ENCODE measurements at places on chromosomes 16 and 17.

- DNase-seq: no peak
Measured at GRCh38 chr17:51091635-51092034, 29.0 kb downstream of the SPAG9 start.

DNA sequence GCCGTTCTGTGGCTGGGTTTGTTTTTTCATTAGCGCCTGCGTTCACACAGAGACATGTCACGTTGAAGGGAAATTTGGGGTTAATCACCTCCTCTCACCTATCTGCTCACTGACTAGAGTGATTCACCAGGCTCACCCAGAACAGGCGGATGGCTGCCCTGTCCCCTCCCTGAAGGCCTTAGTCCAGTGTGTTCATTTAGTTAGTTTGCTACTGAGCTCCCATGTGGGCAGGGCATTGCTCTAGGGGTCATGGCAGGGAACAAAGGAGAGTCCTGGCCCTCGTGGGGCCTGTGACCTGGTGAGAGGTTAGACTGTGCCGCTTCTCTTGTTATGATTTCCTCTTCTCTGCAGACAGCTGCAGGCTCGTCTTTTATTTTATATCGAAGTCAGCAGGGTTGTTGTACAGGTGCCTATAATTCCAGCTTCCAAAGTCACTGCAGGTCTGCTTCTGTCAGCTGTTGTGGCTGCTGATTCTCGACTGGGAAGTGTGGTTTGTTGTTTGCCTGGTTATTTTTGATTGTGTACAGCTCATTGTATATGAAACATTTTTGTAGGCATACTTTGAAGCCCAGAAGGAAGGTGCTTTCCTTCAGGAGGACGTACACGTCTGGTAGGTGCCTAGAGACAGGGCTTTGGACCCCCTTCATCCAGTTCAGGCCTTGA lies 73.4 kb upstream of the GSE1 start:
- DNase-seq: no peak

DNA sequence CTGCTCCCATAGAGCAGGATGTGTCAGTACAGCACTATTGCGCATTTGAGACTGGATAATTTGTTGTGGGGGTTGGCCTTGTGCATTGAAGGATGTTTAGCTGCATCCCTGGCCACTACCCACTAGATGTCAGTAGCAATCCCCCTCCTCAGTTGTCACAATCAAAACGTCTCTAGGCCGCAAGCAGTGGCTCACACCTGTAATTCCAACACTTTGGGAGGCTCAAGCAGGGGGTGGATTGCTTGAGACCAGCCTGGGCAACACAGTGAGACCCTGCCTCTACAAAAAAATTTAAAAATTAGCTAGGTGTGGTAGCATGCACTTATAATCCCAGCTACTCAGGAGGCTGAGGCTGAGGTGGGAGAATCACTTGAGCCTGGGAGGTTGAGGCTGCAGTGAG lies 48.4 kb downstream of the CENPV start:
- DNase-seq: peak; percentile 60

GRCh38 chr17:628089-628941 lies 86.3 kb downstream of the VPS53 start:
- DNase-seq: no peak

DNA sequence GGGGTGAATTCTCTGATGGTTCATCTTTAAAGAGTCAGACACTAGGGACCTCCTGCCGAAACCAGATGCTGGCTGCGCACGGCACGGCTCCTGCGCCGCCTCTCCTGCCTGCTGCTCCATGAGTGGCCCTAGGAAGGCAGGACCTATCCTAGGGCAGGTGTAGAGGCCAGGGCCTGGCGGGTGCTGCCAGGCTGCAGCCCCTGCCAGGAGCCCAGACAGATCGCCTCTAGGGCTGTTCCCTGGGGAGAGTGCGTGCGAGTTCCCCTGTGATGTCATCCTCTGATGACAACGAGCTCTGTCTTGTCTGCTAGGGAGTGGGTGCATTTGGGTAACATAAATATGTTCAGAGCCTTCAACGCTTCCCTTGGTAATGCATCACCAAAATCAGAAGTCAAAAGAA lies 23.9 kb downstream of the SLC38A10 start:
- DNase-seq: no peak

DNA sequence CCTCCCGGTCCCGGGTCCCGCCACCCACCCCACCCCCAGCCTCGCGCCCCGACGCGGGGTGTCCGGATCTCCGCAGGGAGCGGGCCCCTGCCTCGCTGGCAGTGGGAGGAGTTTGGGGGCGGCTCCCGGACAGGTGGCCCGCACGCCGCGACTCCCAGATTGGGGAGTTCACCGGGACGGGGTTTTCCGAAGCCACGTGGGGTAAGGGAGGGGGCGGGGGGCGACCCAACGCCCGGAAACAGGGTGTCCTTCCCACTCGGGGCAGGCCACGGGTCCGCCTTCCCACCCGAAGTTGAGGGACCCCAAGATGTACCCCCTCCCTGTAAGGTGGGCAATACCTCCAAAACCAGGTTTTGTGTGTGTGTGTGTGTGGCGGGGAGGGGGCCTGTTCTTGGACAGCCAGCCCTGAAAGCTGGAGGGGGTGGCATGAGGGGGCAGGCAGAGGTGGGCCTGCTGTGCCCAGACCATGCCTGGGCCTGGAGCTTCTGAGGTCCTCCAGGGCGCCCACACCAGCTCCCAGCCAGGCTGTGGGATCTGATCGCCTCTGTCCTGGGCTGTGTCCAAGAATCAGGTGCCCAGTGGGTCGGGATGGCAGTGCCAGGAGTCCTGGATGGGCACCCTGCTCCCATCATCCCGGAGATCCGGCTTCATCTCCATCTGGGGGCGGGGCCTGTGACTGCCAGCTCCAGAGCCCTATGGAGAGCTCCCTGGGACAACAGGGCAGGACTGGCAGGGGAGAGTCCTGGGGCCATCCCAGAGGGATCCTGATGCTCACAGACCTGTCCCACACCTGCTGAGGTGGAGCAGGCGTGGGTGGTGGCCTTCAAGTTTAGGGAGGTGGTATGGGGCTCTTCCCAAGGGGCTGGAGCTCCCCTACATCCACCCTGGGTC lies 767 bp downstream of the SYNGR2 start:
- peak; percentile 60 for DNase-seq

GRCh38 chr17:65360961-65361552 lies 200.4 kb downstream of the AXIN2 start:
- no peak for DNase-seq

DNA sequence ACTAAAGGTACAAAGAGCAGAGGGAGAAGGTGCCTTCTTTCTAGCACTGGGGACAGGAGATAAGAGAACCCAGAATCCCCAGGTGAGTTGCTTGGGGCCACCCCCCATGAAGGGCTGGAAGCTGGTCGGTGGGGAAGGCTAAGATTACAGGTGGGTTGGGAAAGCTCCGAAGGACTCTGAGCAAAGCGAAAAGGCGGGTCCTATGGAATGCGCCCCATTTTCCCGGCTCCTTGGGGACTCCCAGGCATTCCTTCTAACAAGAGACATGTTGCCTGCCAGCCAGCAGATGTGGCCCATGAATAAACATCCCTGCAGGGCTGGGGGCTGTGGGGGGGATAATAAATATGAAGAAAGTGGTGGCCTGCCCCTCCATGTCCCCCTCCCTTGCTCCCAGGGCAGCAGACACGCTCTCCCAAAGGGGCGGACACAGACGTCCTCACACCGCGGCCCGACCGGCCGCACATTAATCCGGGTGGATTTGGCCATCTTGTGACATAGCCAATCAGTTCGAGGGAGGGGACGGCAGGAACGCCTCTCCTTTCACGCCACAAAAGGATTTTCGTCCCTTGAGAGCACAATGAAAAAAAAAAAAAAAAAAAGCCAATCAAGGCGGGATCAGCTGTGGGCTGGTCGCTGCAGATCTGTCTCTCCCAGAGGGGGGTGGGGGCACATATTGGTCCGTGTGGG lies 98.5 kb downstream of the SOX9 start:
- DNase-seq: no peak

DNA sequence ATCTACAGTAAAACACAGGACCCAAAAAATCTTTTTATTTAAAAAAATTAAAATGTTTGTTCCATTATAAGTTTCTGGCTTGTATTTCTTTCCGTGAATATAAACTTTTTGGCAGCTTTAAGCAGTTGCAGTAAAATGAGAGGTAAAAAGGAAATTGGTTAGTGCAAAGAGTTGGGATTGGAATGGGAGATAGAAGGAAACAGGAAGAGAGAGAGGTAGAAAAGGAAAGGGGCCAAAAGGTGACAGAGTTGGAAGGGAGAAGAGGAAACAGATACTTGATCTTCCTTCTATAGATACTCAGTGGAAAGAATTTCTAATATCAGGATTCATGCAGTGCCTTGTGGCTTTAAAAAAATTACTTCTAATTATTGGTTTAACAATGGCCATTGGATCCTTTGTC lies 63.5 kb downstream of the NQO1 start:
- DNase-seq: peak; percentile 8

- DNase-seq: no peak
Measured at GRCh38 chr16:66503030-66503429, 46.9 kb downstream of the TK2 start.

GRCh38 chr16:55703003-55704001 lies 47.5 kb downstream of the SLC6A2 start:
- DNase-seq: peak; percentile 87

- no peak for DNase-seq
Measured at GRCh38 chr17:29248845-29249244, 2.2 kb downstream of the CRYBA1 start.

DNA sequence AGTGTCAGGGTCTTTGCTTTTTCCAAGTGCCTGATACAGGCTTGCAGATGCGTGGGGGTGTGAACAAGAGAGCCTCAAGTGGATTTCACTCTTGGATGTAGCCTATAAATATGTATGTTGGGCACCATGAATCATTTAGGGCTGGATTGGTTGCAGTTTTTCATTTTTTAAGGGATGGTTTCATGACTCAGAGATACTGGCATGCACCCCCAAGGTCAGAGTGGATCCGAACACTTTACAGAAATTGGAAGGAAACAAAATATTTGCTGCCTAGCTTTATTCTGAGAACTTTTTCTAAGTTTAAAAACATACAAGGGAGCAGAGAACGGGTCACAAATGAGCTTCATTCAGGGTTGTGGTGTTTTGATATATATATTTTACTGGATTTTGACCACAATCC lies 436.8 kb upstream of the ERCC4 start:
- DNase-seq: no peak

- no peak for DNase-seq
Measured at GRCh38 chr16:23871924-23872323, 36.1 kb downstream of the PRKCB start.

GRCh38 chr16:56295739-56296527 lies 104.6 kb downstream of the GNAO1 start:
- DNase-seq: no peak

DNA sequence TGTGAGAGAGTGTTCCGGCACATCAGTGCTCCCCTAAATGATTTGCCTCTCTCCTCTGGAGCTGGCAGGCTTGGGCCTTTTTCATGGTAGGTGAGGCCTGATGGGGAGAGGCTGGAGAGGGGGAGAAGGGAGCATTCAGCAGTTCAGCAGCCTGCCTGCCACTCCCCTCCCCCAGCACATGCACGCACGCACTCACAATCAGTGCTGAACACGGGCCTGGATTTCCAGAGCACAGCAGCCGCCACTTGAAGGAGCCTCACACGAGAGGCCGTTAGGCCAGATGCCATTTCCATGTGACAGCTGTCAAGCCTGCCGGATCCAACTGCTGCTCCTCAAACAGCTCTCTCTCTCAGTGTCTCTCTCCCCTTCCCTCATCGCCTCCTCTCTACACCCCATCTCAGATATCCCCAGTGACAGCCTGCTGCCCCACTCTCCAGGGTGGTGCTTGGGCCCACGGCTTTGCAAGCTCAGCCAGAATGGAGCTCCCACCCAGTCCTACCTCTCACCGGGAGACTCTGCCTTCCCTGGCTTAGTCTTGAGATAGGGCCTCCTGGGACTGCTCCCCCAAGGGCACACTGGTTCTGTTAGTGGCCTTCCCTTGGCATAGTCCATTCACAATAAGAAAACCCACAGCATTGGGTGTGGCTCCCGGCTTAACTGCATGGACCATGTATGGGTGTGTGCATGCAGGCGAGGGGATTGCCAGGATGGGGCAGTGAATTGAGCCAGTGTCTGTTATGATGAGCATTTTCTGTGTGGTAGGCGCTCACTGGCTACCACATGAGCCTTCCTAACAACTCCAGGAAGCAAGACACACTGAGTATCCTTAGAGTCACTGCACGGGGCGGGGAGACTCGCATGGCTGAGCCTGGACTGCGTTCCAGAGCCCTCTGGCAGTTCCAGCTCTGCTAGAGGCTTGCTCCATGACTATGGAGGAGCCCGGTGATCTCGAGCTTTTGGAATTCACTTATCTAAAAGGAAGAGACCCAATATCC lies 226.2 kb downstream of the CCDC182 start:
- DNase-seq: no peak

GRCh38 chr17:26775219-26775822 lies 518.6 kb upstream of the WSB1 start:
- no peak for DNase-seq

GRCh38 chr16:88754109-88754911 lies 30.7 kb downstream of the PIEZO1 start:
- no peak for DNase-seq

DNA sequence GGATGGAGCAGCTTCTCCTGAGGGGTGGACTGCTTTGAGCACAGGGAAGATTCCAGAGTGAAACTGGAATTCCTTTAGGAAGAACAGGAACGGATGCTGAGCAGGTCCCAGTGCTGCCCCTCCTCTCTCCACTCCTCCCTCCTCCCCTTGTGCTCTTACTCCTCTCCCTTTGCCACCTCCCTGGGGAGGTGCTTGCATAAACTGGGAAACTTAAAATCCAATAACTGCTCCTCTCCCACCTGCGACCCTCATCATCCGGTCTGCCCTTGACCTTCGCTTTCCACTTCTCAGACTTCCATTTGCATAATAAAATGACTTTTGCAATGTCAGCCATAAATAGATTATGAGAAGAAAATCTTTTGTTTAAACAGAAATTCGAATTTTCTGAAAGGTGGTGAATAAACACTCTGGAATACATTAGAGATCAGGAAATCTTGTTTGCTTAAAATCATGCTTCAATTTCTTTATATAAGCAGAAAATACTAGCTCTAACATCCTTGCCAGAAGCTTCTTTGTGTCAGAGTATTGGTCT lies 23.7 kb downstream of the HSBP1 start:
- DNase-seq: no peak

GRCh38 chr17:27453471-27453870 lies 2.8 kb upstream of the KSR1 start:
- DNase-seq: no peak

DNA sequence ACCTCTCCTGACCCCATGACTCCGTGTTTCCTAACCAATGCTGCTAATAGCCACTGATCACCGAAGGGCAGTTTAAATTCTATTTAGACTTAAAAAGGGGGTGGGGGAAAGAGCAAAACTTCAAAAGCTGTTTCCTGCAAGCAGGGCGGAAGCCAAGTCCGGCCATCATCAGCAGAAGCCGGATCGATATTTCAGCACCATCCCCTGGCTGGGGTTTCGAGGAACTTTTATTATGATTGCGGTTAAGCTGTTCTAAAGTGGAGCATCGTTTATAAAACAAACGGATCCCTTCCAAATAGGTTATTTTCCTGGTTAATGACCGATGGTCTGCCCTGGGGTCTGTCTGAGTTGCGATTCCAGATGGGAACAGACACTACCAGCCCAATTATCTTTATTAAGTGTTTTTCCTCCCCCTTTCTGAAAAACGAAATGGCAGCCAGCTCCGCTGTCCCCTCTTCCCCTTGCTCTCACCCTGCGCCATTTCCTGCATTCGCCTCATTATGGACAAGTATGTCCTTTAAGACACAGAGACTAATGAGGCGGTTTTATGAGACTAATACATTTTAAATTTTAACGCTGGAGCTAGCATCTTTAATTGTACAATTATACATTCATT lies 76.1 kb upstream of the IRX3 start:
- no peak for DNase-seq

All from dermis blood vessel endothelial cell (primary cell).